ENCODE measurements at places on chromosomes 7 and 10. TPM values are rescaled to one million over a fixed set of nuclear protein-coding genes. Genes with fewer than 3 reads are reported as not detected.

The TLX1 gene
- not detected for total RNA-seq

The CNNM1 gene
- 21.9 TPM for total RNA-seq

The SPDYE1 gene
- not detected for total RNA-seq

The C7orf33 gene
- total RNA-seq = not detected

The AKR1D1 gene
- total RNA-seq = not detected

The SLC18A2 gene
- total RNA-seq = 0.02 TPM

The TAS2R3 gene
- total RNA-seq = not detected

The DPP6 gene
- not detected for total RNA-seq

The CNTNAP2 gene
- total RNA-seq = 0.10 TPM

The JCAD gene
- 24.1 TPM for total RNA-seq

The PTPRZ1 gene
- total RNA-seq = not detected

The GIMAP8 gene
- total RNA-seq = not detected

The WNT16 gene
- total RNA-seq = 1.2 TPM

The HKDC1 gene
- total RNA-seq = 11.8 TPM

The MTPN gene
- total RNA-seq = 112 TPM

The NANOS1 gene
- total RNA-seq = 2.8 TPM

The PON1 gene
- 1.3 TPM for total RNA-seq
